Smooth muscle cell of bladder (primary cell): ENCODE measurements at places on chromosomes 1 and 21. TPM values are rescaled to one million over a fixed set of nuclear protein-coding genes. Genes with fewer than 3 reads are reported as not detected.

TPTE gene
- not detected in 2 replicates for total RNA-seq

FLG gene
- total RNA-seq = under 0.01 TPM in 2 replicates

TLR5 gene
- total RNA-seq = under 0.01 and 0.14 TPM in 2 replicates

RNU5D-1 gene
- total RNA-seq = not detected in 2 replicates

BATF3 gene
- total RNA-seq = 0.65 and 0.71 TPM in 2 replicates

HMGCL gene
- 52.0 and 53.9 TPM in 2 replicates for total RNA-seq

SPRR2F gene
- not detected in 2 replicates for total RNA-seq

CRP gene
- total RNA-seq = not detected in 2 replicates

DENND2D gene
- total RNA-seq = 6.3 and 10.1 TPM in 2 replicates

NGF gene
- total RNA-seq = 7.2 and 8.1 TPM in 2 replicates

NTRK1 gene
- under 0.01 TPM in 1 of 2 replicates, not detected in the other for total RNA-seq

FNDC5 gene
- total RNA-seq = 1.8 and 4.0 TPM in 2 replicates

OR2T4 gene
- not detected in 2 replicates for total RNA-seq

KCNK2 gene
- total RNA-seq = 3.1 and 11.9 TPM in 2 replicates

UBL4B gene
- not detected in 2 replicates for total RNA-seq

MATN1 gene
- 0.09 and 0.14 TPM in 2 replicates for total RNA-seq

KIF17 gene
- 0.71 and 2.9 TPM in 2 replicates for total RNA-seq

FALEC gene
- total RNA-seq = 0.18 and 0.57 TPM in 2 replicates

SHISA4 gene
- 16.1 and 20.3 TPM in 2 replicates for total RNA-seq

CD1B gene
- not detected in 2 replicates for total RNA-seq

HCRTR1 gene
- not detected in 2 replicates for total RNA-seq

IRF6 gene
- total RNA-seq = 0.09 and 0.14 TPM in 2 replicates

LCE2C gene
- not detected in 2 replicates for total RNA-seq

KRTAP21-2 gene
- not detected in 2 replicates for total RNA-seq

TFF3 gene
- total RNA-seq = 0.14 TPM in 1 of 2 replicates, not detected in the other

TMPRSS2 gene
- not detected in 2 replicates for total RNA-seq

MTARC2 gene
- total RNA-seq = 4.6 and 6.7 TPM in 2 replicates

COL24A1 gene
- 0.43 and 0.65 TPM in 2 replicates for total RNA-seq

OVAAL gene
- not detected in 2 replicates for total RNA-seq

CSMD2 gene
- total RNA-seq = 1.6 and 2.4 TPM in 2 replicates

DIO1 gene
- total RNA-seq = not detected in 2 replicates

ATP1B1 gene
- 5.0 and 8.3 TPM in 2 replicates for total RNA-seq

MAP1LC3C gene
- total RNA-seq = 0.14 and 0.18 TPM in 2 replicates

IL23R gene
- under 0.01 TPM in 1 of 2 replicates, not detected in the other for total RNA-seq

MEX3A gene
- 1.3 and 1.6 TPM in 2 replicates for total RNA-seq

KIF21B gene
- under 0.01 and 0.09 TPM in 2 replicates for total RNA-seq

C1orf116 gene
- under 0.01 TPM in 1 of 2 replicates, not detected in the other for total RNA-seq

MEF2D gene
- total RNA-seq = 4.2 and 4.3 TPM in 2 replicates

GUCA2B gene
- not detected in 2 replicates for total RNA-seq

BGLAP gene
- total RNA-seq = 0.09 and 0.14 TPM in 2 replicates

OR2T35 gene
- total RNA-seq = not detected in 2 replicates

PRR9 gene
- not detected in 2 replicates for total RNA-seq

KCNJ9 gene
- total RNA-seq = under 0.01 TPM in 2 replicates

FMO1 gene
- 0.14 and 0.37 TPM in 2 replicates for total RNA-seq

DDX20 gene
- 9.7 and 10.4 TPM in 2 replicates for total RNA-seq

C1orf53 gene
- 2.0 and 5.1 TPM in 2 replicates for total RNA-seq

TOMM40L gene
- total RNA-seq = 6.5 and 8.3 TPM in 2 replicates

VSIG8 gene
- not detected in 2 replicates for total RNA-seq

MANEAL gene
- total RNA-seq = 0.28 and 0.46 TPM in 2 replicates

S100B gene
- total RNA-seq = 0.28 TPM in 1 of 2 replicates, not detected in the other

AIM2 gene
- total RNA-seq = not detected in 2 replicates

RAB42 gene
- total RNA-seq = 3.6 and 5.1 TPM in 2 replicates

DNMT3L gene
- total RNA-seq = not detected in 2 replicates

BCAR3 gene
- 21.3 and 21.7 TPM in 2 replicates for total RNA-seq

ALPL gene
- total RNA-seq = 1.1 and 1.5 TPM in 2 replicates

FABP3 gene
- total RNA-seq = 58.3 and 116 TPM in 2 replicates

TBX15 gene
- under 0.01 and 0.18 TPM in 2 replicates for total RNA-seq
